Neural crest cell (in vitro differentiated cells): ENCODE measurements at places on chromosomes 6 and 20. TPM values are rescaled to one million over a fixed set of nuclear protein-coding genes. Genes with fewer than 3 reads are reported as not detected.
A peak's percentile ranks its signal among the peaks of the same experiment; 100 is the strongest.

Gene UST
- total RNA-seq: 5.5 and 6.1 TPM in 2 replicates

Gene SLC18B1
- 18.4 and 18.8 TPM in 2 replicates for total RNA-seq

Gene NANP
- total RNA-seq: 9.0 and 9.7 TPM in 2 replicates

DNA sequence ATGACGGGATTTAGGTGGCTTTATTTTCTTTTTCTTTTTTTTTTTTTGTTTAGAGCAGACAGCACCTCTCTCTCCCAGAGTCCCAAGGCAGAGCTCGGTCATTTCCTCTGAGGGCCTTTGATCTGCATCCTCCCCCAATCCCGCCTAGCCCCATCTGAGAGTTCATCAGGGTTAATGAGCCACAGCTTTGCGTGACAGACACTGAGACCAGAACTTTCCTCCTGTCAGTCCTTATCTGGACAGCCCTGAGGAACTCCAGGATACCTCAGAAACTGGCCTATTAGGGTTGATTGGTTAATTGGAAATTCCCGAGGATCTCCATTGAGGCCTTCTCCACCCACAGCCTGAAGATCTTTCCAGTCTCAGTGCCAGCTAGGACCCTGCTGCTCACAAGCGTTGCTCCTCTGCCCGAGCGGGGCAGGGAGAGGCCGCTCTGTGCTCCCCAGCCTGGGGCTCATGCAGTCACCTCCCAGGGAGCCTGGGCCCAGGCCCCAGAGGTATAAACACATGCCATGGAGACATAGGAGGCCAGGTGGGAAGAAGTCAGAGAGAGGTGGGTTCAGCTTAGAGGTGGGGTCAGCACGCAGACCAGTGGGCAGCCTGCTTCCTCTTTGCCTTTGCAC, 1.4 kb upstream of the LRRN4 start:
- H3K27me3 ChIP-seq: peaks cover 58% of the 10 kb centered on the region
- H3K36me3 ChIP-seq: no peaks in the 10 kb centered on the region
- peaks cover 5% of the 10 kb centered on the region for H3K4me1 ChIP-seq
- H3K4me3 ChIP-seq: no peak overlapping the region

GRCh38 chr20:50192364-50193198, 2.0 kb downstream of the CEBPB start:
- H3K27me3 ChIP-seq: peaks cover 26% of the 10 kb centered on the region
- peaks cover 18% of the 10 kb centered on the region for H3K4me1 ChIP-seq
- no peaks in the 10 kb centered on the region for H3K36me3 ChIP-seq
- peak overlapping the region; percentile 95 for H3K27ac ChIP-seq
- H3K4me3 ChIP-seq: peak overlapping the region; percentile 95

GRCh38 chr6:45589367-45589766, 211.6 kb upstream of the SUPT3H start:
- H3K4me3 ChIP-seq: no peak overlapping the region
- no peaks in the 10 kb centered on the region for H3K27me3 ChIP-seq
- H3K4me1 ChIP-seq: peaks cover 4% of the 10 kb centered on the region
- no peaks in the 10 kb centered on the region for H3K36me3 ChIP-seq
- DNase-seq: no peak
- H3K27ac ChIP-seq: no peak overlapping the region

- peaks cover 30% of the 10 kb centered on the region for H3K27me3 ChIP-seq
- no peak for DNase-seq
- H3K36me3 ChIP-seq: no peaks in the 10 kb centered on the region
- H3K27ac ChIP-seq: no peak overlapping the region
- peaks cover 3% of the 10 kb centered on the region for H3K4me1 ChIP-seq
- H3K4me3 ChIP-seq: no peak overlapping the region
These were observed 134.0 kb upstream of the SNX9 start for GRCh38 chr6:157688960-157689599.

DNA sequence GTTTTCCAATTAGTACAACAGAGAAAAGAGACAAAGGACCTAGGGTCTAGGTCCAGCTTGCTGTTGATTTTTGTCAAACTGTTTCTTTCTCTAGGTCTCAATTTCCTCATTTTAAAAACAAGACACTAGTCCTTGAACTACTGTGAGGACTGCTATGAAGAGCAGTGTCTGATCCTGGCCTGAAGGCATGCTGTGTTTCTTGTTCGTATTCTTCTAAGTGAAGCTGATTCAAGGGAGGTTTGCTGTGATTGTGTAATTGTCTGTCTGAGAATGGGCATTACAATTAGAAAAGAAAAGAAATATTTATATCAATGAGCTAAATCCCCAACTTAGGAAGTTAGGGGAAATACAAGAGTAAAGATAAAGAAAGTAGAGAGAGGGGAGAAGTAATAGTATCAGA, 228.2 kb upstream of the SUPT3H start:
- H3K27ac ChIP-seq: no peak overlapping the region
- no peak overlapping the region for H3K4me3 ChIP-seq
- H3K27me3 ChIP-seq: no peaks in the 10 kb centered on the region
- H3K36me3 ChIP-seq: peaks cover 2% of the 10 kb centered on the region
- no peak for DNase-seq
- H3K4me1 ChIP-seq: peaks cover 8% of the 10 kb centered on the region

- peaks cover 26% of the 10 kb centered on the region for H3K36me3 ChIP-seq
- no peak for DNase-seq
- H3K4me1 ChIP-seq: peaks cover 14% of the 10 kb centered on the region
- no peaks in the 10 kb centered on the region for H3K27me3 ChIP-seq
- no peak overlapping the region for H3K27ac ChIP-seq
- no peak overlapping the region for H3K4me3 ChIP-seq
These were observed 46.6 kb downstream of the DTNBP1 start for GRCh38 chr6:15616261-15616660.

DNA sequence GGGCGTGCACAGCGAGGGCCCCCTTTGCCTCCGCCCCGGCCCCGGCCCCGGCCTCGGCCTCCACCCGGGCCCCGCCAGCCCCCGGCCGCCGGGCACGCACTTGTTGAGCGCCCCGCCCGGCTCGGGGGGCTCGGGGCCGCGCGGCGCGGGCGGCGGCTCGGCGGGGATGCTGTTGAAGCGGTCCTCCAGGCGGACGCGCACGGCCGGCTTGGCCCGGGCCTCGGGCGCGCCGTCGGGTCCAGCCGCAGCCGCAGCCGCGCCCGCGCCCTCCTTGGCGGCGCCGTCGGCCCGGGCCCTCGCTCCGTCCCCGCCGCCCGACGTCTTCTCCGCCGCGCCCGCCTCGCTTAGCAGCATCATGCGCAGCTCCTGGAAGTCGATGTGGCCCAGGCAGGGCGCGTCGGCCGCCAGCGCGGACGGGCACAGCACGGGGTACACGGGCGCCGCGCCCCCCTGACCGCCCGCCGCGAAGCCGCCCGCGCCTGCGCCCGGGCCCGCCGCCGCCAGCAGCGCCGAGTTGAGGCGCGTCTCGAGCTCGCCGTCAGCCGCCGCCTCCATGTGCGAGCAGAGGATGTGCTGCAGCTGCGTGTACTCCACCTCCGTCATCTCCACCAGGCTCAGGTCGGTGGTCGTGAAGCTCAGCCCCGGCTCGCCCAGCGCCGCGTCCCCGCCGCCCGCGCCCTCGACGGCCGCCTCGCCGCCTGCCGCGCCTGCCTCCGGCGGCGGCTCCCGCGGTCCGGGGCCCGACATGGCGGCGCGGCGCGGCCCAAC, 514 bp downstream of the TCFL5 start:
- H3K4me1 ChIP-seq: peaks cover 22% of the 10 kb centered on the region
- DNase-seq: no peak
- peaks cover 13% of the 10 kb centered on the region for H3K27me3 ChIP-seq
- no peak overlapping the region for H3K27ac ChIP-seq
- peaks cover 4% of the 10 kb centered on the region for H3K36me3 ChIP-seq
- no peak overlapping the region for H3K4me3 ChIP-seq

DNA sequence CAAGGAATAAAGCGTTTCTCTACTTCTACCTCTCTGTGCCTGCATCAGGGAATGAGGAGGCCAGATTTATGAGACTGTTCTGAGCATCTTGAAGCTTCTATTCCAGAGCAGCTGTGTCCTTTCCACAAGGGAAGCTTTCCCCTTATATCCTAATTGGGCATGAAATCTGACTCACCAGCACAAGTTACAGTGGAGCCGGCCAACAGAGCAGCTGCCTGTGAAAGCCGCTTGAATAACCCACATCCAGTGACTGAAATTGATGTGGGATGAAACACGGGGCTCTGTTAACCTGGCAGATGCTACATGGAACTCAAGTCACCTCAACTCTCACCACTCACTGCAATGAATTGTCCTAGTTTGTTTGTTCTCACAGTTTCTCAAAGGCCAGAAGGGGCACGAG, 400.3 kb downstream of the TFAP2A start:
- no peak overlapping the region for H3K27ac ChIP-seq
- no peak overlapping the region for H3K4me3 ChIP-seq
- no peaks in the 10 kb centered on the region for H3K27me3 ChIP-seq
- no peaks in the 10 kb centered on the region for H3K4me1 ChIP-seq
- DNase-seq: no peak
- peaks cover 2% of the 10 kb centered on the region for H3K36me3 ChIP-seq

- H3K4me3 ChIP-seq: no peak overlapping the region
- no peak for DNase-seq
- H3K27me3 ChIP-seq: no peaks in the 10 kb centered on the region
- H3K4me1 ChIP-seq: peaks cover 36% of the 10 kb centered on the region
- H3K27ac ChIP-seq: no peak overlapping the region
These were observed 139.0 kb downstream of the SOBP start for GRCh38 chr6:107628878-107629277.

- no peak for DNase-seq
- H3K27ac ChIP-seq: no peak overlapping the region
- H3K4me1 ChIP-seq: no peaks in the 10 kb centered on the region
- H3K4me3 ChIP-seq: no peak overlapping the region
- no peaks in the 10 kb centered on the region for H3K36me3 ChIP-seq
These were observed 290.0 kb downstream of the HAO1 start for GRCh38 chr20:7650086-7650879.

GRCh38 chr6:1144842-1145767, 166.8 kb upstream of the FOXQ1 start:
- H3K27me3 ChIP-seq: peaks cover 33% of the 10 kb centered on the region
- peaks cover 18% of the 10 kb centered on the region for H3K4me1 ChIP-seq
- no peak overlapping the region for H3K4me3 ChIP-seq
- H3K36me3 ChIP-seq: no peaks in the 10 kb centered on the region
- DNase-seq: no peak
- H3K27ac ChIP-seq: no peak overlapping the region

DNA sequence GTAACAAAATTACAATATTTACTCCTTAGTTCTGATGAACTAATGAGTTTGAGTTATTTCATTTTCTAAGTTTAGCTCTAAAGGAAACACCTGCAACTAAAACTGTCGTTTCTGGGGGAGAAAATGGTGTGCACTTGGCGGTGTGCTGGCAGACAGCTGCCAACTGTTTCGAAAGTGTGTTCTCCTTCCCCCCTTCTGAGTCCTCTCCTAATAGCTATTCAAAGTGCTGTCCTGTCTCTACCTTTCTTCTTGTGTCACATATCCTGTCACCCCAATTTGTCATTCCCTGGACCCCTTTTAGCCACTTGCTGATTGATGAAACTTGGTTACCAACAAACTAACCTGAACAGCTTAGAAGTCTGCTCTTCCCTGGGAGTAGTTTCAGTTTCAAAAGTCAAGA, 4.9 kb upstream of the UBE2J1 start:
- DNase-seq: no peak
- no peaks in the 10 kb centered on the region for H3K36me3 ChIP-seq
- peaks cover 11% of the 10 kb centered on the region for H3K4me1 ChIP-seq
- H3K27ac ChIP-seq: no peak overlapping the region
- peak overlapping the region; percentile 59 for H3K4me3 ChIP-seq
